ENCODE measurements at places on chromosomes 5 and 9.
A peak's percentile ranks its signal among the peaks of the same experiment; 100 is the strongest.

DNA sequence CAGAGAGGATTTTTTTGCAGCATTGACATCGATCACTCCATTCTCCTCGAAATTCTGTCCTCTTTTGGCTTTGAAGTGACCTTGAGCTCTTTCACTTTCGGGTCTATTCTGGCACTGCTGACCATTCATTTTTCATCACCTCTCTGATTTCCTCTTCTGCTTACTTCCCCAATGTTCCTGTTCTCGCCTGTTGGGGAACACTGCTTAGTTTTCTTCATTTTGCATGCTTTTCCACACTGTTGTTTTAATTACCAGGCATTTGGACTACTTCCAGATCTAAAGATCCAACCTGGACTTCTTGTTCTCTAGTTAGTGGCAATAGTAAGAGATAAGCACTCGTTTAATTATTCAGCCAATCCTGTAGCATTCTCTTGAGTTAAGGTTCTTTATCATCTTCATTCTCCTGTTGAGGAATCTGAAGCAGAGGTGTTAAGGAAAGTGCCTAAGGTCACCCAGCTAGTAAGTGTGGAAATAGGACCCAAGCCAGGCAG is 53.4 kb downstream of the MAN2A1 start:
- no peak for DNase-seq

DNA sequence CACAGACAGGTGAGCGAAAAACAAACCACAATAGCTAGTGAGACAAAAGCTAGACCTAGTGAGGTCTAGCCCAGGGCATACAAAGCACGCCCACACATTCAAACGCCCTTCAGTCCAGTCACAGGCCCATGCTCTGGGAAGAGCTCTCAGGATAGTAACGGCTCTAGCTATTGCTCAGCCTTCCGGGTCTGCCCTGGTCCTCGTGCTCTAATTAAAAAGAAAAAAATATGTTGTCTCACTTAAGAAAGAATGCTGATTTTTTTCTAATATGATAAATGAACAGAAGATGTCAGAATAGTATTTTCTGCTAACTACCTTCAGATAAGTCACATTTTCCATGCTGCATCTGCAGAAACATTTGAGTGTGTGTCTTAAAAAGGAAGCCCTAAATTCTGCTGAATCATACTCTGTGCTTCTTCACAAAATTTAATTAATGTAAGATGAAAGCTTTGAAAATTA is 94.5 kb downstream of the PLPP1 start:
- peak; percentile 25 for DNase-seq

DNA sequence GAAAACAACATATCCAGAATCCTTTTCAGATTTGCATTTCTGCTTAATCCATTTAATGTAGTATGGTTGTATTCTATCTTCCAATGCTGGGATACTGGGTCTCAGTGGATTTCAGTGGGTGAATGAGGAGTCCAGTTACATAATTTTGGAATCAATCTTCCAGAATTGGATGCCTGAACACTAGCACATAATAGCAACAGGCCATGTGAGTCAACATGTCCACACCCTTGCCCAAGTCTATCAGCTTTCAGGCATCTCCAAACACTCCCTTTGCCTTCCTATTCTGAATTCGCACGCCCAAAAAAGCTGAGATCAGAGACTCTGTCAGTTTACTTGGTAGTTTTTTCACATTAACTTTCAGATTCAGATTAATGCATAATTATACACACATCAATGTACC is 202.6 kb downstream of the TSSK1B start:
- DNase-seq, result no peak

DNA sequence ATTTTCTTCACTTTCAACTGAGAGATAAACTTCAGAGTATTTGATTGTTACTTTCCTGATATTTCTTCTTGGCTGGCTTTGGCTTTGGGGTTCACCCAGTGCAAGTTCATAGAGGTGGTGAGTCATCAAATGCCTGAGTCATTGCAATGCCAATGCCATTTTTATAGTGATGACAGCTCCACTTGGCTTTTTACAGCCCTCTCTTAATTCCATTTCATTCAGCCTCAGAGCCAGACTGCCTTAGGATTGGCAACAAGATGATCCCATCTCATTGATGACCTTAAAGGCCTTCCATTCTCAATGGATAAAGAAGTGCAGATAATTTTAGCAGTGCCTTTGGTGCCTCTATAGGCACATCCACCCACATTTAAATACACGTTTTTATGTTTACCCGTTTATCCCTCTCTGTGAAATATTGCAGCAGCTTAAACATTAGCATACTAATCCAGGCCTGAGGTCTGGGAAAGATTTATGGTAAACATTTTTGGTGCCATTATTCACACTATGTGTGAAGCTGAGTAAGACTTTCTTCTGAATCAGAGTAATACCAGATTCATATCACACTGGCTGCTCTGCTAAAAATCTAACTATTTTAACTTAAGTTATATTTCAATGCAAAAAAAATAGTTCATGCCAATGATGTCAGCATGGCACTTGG is 88.9 kb upstream of the TYRP1 start:
- DNase-seq, result no peak

GRCh38 chr9:95508968-95509850 is 7.6 kb downstream of the PTCH1 start:
- peak; percentile 84 for DNase-seq

DNA sequence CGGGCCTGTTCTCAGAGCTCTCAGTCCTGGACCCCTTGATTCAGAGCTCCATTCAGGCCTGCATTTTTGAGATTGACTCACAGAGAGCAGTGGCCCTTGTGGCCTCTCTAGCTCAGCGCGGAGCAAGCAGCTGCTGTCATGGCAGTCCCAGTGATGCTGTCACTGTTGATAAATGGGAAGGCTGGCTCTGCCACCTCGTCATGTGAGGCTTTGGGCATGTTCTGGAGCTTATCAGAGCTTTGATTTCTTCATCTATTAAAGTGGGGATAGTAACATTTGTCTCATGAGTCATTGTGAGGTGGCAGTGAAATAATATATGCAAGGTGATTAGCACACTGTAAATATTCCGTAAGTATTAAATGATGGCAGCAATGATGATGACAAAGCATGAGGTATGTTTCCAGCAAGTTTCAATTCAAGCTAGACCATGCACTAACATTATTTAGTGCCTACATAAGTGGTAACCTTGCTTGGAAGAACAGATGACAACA is 126.4 kb upstream of the CXCL14 start:
- DNase-seq, result no peak

- no peak for DNase-seq
These were observed 77.9 kb downstream of the NLN start for GRCh38 chr5:65799857-65800256.

GRCh38 chr5:68033961-68034571 is 181.5 kb upstream of the PIK3R1 start:
- DNase-seq, result no peak

DNA sequence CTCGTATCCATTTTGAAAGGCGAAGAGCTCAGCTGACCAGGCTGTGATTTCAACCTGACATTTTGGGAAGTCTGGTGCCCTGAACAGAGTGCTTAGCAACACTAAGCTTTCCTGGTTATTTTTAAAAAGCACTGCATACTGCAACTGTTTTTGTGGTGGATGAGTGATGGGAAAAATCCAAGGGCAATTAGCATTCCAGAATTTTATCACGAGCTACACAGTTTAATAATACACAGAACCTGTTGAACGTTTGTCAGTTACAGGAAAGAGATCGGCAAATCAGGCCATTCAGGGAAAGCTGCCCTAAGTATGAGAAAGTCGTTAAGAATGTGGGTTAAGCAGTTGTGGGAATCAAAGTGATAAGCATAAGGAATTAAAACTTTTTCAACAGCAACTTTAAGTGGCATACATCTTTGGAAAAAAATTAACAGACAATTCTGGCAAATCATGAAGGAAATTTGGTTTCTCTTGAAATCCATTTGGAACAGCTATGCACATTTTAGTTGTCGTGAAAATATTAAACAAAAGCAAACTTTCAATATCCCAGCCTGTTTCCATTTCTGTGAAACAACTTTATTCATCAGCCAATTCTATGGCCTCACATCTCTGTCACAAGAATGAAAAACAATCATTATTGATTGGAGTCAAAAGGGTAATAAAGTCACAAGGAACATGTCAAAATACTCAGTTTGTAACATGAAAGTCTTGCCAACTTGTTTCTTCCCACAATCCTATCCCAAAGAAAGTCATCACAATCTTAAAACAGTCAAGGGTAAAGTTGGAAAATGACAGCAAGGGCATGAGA is 25.7 kb downstream of the PUM3 start:
- no peak for DNase-seq

- no peak for DNase-seq
These were observed 115.2 kb upstream of the WWC1 start for GRCh38 chr5:168176251-168176650.

GRCh38 chr5:8079056-8079455 is 210.1 kb downstream of the MTRR start:
- DNase-seq, result no peak

DNA sequence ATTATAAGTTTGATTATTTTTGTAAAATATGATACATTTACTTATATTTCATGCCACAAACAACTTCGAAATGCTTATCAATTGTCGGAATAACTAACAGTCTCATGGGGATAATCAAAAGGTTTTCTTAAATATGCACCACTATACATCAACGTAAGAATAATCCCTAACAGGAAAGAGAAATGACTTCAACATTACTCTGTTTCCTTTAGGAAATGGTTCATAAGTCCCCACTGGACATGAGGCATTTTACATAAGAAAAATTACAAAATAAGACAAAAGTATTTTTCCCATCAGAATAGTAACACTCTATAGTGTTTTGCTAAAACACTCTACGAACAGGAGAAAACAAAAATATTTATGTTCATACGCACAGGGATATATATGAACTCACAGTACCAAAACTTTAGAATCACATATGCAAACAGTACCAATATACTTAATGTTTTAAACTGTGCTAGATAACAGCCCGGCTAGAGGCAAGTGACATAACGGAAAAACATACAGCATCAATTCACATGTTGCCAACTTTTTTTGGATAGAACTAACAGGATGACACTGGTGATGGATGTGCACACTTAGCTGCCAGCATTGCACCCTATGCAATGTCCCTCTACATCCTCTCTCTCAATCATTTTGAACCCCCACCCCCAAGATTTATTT is 120.5 kb downstream of the NFIB start:
- no peak for DNase-seq

DNA sequence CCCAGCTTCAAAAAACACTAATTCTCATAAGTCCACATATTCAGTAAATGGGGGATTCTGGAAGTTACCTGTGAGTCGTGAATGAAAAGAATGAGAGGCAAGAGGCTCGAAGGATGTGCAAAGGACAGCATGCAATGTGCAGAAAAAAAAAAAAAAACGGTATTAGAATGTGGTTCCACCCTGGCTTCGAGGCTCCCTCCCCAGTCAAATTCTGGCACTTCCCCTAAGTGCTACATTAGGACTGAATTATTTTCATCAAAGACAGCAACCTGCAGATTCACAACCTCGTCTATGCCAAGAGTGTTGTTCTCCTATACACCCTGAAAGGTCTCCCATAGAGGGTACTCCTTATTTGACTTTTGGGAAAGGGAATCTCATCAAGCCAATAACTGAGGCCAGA is 16.5 kb downstream of the CAPSL start:
- no peak for DNase-seq

- DNase-seq, result no peak
These were observed 47.5 kb upstream of the ELL2 start for GRCh38 chr5:96008987-96009647.

GRCh38 chr9:129894120-129894823 is 59.0 kb downstream of the USP20 start:
- no peak for DNase-seq

DNA sequence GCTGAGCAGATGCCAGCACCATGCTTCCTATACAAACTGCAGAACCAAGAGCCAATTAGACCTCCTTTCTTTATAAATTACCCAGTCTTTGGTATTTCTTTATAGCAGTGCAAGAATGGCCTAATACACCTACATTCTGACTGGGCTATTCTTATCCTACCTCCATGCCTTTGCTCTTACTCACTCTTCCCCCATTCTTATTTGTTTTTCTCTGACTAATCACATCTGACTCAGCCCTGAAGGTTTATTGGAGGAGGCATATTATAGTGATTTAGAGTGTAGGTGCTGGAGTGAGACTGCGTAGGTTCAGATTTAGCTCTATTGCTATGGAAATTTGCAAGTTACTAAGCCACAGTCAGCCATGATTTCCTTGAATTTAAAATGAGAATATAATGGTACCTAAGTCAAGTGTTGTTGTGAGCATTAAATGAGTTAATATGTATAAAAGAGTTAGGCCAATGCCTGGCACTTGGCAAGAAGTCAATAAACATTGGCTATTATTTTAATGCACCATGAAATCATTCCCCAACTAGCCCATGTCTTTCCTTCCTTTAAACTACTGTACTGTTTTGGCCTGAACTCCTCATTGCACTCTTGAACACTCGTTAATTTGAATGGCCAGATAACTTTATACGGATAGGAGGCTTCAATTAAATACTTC is 531.2 kb upstream of the ZNF608 start:
- peak; percentile 70 for DNase-seq

DNA sequence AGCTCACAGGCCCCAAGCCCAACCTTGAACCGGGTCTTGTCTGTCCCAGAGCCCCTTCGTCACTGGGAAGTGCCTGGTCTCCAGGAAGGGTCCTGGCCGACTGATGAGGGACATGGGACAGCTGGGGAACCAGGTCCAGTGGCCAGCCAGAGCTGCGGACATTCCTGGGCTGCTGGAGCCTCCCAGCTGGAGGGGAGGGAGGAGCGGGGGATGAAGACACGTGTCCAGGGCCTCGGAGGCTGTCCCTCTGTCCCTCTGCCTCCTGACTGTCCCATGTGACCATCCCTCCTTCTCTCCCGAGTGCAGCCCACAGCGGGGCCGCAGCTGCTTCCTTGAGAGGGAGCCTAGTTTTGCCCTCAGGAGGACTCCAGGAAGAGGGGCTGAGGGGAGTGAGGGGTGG is 41.7 kb upstream of the UBAC1 start:
- no peak for DNase-seq

DNA sequence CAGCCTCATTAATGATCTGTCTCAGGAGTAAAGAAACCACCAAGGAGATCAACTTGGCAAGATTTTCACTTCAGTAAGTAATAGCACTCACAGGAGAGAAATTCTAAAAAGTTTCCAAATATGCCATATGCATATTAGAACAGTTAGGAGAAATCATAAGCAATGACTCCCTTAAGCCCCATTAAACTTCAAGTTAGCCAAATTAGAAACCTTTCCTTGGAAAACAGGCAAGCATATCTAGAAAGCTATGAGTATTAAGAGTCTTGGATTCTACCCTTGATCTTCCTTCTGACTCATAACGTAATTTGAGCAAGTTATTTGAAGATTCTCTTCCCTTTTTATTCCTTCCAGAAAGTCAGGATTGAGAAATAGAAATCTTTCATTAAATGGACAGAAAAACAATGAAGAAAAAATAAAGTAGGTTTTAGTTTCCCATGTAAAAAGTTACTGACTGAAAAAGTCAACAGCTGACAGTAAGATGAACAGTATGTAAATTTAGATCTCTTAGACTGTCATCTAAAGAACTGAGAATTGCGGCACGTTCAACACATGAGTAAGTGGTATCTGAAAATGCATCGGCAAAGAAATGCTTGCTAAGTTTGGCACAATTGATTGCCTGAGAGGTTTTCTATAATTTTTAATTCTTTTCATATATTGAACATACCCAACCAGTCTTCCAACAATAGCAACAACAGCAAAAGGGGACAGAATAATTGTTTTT is 565.7 kb upstream of the FTMT start:
- DNase-seq, result no peak

- DNase-seq, result no peak
These were observed 47.8 kb downstream of the ANXA2R start for GRCh38 chr5:42992088-42992879.

- DNase-seq, result no peak
These were observed 7.3 kb upstream of the HNRNPAB start for GRCh38 chr5:178196986-178197385.
